HT1080 (cell line): ENCODE measurements at places on chromosomes 7 and 10. TPM values are rescaled to one million over a fixed set of nuclear protein-coding genes. Genes with fewer than 3 reads are reported as not detected.

The SLC13A1 gene
- not detected in 2 replicates for total RNA-seq

The CALN1 gene
- 1.9 and 2.4 TPM in 2 replicates for total RNA-seq

- DNase-seq: no peak
Observed at GRCh38 chr7:158450476-158451124, 137.0 kb downstream of the PTPRN2 start.

The ZPBP gene
- total RNA-seq: not detected in 2 replicates

DNA sequence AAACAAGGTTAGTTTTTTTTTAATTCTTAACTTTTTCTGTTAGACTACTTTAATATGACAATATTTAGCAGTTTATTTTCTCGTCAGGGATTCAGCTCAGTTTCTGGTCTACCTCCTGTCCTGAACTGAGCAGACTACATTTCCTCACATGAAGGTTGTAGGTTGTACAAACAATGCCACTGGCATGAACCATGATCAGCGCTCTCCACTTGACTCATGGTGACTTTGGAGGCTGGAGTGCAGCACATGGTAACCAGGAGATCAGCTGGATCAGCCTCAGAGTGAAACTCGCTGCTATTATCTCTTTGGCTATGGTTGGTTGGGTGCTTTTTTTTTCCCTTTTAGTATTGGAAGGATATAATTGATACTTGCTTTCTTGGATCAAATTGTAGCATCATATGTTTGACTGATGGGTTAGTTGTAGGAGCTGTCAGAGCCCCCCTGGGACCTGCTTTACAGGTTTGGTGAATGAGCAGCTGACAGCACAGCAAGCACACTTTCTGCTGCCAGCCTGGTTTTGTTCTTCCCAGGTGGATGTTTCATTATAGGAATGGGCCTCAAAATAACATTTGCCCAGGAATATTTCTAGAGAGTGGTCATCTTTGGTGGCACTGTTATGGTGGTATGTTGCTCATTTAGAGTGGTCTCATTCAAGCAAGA is 556.4 kb downstream of the AUTS2 start:
- DNase-seq: no peak

- peak; percentile 42 for DNase-seq
Observed at GRCh38 chr10:127243490-127244272, 47.3 kb upstream of the INSYN2A start.

GRCh38 chr10:90799172-90799571 is 58.7 kb downstream of the HTR7 start:
- no peak for DNase-seq

The IFIT1 gene
- 3.2 and 3.5 TPM in 2 replicates for total RNA-seq
